ENCODE measurements at places on chromosomes 2 and 18.

DNA sequence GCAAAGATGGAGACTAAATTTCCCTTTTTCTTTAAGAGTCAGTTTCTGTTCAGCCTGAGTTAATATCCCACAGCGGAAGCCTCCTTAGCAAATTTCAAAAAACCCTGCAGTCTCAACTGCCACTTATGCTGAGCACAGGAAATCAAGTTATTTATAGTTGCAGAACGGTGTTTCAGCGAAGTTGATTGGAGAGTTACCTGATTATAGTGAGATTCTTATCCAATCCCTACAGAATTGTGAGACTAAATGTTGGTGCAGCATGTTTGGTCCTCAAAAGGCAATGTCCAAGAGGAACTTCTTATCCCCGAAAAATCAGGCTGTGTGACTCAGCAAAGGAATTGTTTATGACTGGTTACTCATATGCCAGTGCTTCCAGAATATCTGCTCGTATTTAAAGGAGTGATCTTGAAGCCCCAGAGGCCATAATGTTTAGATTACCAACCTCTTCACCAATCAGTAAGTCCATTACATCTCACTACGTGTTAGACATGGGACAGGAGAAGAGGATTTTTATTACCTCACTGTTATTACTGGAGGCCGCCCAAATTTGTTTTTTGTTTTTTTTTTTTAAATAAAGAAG, 67.9 kb downstream of the LRRFIP1 start:
- peak; percentile 94 for DNase-seq

DNA sequence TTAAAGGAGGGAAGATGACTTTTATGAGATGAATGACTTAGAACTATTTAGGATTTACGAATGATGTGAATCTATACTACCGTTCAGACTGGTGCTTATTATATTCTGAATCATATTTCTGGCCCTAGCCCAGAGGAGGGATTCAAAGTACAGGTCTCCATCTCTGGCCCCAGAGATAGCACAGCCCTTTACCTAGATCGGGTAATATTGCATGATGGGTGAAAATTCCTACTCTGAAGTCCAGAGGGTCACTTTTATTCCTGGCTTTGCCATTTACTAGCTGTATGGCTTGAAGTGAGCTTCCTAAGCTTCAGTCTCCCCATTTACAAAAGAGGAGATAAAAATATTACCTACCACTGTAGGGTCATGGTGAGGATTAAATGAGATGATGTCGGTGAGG, 135.8 kb upstream of the OSR1 start:
- DNase-seq = no peak

- DNase-seq = no peak
These were observed 840.6 kb upstream of the SALL3 start for GRCh38 chr18:78138983-78139496.

- DNase-seq = no peak
These were observed 1258.0 kb upstream of the ZEB2 start for GRCh38 chr2:145777914-145778313.

DNA sequence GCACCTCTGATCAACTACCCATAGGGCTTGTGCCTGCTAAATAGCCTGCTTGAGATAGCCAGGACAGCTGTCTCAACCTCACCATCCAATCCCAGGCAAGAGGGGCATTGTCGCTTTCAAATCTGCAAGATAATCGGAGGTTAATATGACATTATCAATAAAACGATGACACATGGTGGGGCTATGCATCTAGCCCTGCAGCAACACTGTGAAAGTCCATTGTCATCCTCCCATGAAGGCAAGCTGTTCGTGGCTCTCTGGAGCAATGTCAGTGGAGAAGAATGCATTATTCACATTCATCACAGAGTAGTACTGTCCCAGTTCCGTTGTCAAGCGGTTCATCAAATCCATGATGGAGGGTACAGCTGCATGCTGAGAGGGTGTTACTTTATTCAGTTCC, 18.9 kb upstream of the KLHL23 start:
- no peak for DNase-seq

DNA sequence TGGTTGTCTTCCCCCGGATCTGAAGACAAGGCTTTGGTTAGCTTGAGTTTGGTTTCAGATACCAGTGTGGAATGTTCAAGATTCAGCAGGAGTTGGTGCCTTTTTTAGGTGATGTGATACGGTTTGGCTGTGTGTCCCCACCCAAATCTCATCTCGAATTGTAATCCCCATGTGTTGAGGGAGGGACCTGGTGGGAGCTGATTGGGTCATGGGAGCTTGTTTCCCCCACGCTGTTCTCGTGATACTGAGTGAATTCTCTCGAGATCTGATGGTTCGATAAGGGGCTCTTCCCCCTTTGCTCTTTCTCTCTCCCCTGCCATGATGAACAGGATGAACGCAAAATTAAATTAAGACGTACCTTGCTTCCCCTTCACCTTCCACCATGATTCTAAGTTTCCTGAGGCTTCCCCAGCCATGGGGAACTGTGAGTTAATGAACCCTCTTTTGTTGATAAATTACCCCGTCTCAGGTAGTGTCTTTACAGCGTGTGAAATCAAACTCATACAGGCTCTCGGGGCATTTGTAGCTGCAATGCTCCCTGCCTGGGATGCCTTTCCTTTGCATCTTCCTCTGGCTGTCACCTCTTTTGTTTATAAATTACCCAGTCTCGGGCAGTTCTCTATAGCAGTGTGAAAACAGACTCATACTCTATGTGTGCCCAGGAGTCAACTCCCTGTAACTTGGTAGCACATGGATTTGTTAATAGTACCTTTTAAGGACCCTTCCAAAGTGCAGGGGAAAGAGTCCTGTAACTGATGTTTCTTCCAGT, 21.3 kb downstream of the PDCD1 start:
- no peak for DNase-seq

- peak; percentile 34 for DNase-seq
These were observed 92.2 kb downstream of the C1QL2 start for GRCh38 chr2:119066272-119066804.

DNA sequence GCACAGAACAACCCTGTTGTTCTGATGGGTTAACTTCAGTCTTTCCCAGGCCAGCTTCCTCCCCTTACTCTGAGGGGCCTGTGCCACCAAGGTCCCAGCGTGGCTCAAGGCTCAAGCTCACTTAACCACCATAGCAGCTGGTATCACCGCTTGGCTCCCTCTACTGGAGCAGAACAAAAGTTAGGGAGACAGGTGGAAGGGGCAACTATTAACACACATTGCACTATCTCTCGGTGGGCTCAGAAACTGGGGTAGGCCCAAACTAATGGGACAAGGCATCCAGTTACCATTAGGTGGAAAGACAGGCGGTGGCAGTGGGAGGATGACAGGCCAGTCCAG, 88.7 kb upstream of the ATL2 start:
- peak; percentile 27 for DNase-seq

DNA sequence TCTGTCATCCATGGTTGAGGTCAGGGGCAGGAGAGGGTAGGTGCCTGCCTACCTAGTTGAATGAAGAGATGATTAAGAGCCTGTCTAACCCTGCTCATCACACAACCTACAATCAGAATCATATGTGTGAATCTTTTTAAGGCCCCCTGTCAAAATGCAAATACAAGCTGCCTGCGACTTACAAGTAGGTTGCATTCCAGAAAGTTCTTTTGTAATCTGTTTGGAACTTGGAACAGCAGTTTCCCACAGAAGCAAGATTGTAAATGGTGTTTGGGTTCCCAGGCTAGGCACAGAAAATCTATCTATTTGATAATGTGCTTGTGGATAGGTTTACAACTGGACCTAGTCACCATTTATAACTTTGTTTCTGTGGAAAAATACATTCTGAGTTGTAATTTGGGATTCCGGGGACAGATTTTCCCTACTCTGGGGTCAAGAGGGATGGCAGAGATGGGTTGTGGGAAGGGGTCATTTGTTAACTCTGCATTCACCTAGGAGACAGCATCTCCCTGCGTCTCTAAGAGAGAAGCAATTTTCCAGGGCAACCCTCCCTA, 4.4 kb downstream of the LIPG start:
- DNase-seq = peak; percentile 26

DNA sequence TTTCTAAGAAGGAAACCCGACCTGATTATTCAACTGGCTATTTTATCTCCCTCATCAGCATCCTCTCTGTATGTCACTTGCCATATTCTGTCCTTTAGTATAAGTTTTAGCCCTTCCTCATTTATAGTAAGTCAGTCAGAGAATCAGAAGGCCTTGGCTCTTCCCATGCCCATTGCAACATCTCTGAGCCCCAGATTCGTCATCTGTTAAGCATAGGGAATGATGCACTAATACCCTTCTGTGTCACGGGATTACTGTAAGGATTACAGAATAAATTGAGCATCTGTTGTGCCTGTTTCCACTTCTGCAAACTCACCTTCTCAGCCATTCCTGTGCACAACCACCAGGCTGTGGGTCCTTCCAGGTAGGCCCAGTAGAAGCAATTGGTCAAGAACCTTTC, 258.1 kb upstream of the RAB12 start:
- peak; percentile 50 for DNase-seq

- DNase-seq = peak; percentile 23
These were observed 414.9 kb downstream of the CDH2 start for GRCh38 chr18:27762054-27762453.

GRCh38 chr2:214536625-214537024, 125.8 kb downstream of the VWC2L start:
- DNase-seq = no peak

DNA sequence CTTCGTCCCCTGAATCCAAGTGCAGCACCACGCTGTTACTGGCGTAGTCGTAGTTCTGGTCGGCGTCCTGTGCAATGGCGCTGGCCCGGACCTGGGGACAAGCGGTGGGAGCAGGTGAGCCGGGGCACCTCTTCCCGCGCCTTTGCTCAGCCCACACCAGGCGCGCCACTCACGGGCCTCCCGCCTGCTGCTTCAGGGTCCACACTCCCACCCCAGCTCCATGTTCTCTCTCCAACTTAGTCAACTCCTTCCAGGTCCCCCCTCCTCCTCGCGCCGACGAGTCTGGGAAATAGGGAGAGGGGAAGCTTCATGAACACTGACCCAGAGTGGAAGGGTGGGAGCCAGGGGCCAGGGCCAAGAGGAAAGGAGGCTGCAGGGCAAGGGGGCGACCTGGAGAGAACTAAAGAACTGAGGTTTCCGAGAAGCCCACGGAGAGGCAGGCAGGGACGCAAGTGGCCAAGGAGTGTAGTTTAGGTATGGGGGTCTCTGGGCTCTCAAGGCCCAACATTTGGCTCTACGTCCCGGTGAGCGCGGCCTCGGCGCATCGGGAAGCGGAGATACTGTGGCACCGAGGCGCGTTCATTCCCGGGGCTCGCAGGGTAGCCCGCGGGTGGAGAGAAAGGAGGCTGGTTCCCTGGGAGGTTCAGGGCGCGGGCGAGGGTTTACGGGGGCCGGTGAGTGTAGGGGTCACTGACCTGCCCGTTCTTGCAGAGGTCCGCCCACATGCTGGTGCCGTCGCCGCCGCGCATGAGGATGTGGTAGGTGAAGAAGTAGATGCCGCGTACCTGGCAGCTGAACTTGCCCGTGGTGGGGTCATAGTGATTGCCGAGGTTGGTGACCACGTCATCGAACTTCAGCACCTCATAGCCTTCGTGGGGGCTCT, 1.4 kb downstream of the C1QL2 start:
- DNase-seq = no peak

GRCh38 chr2:25386971-25387875, 45.5 kb upstream of the DNMT3A start:
- DNase-seq = no peak

DNA sequence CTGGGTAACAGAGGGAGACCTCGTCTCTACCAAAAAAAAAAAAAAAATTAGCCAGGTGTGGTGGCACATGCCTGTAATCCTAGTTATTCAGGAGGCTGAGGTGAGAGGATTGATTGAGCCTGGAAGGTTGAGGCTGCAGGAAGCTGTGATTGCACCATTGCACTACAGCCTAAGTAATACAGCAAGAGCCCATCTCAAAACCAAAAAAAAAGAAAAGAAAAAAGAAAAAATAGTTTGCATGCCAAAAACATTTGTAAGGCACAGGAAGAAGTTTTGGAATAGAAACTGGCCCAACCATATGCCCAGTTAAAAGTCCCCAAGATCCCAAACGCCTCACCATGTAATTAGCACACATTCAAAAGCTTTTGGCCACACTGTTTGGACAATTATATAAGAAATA, 13.4 kb upstream of the ACOXL start:
- no peak for DNase-seq

DNA sequence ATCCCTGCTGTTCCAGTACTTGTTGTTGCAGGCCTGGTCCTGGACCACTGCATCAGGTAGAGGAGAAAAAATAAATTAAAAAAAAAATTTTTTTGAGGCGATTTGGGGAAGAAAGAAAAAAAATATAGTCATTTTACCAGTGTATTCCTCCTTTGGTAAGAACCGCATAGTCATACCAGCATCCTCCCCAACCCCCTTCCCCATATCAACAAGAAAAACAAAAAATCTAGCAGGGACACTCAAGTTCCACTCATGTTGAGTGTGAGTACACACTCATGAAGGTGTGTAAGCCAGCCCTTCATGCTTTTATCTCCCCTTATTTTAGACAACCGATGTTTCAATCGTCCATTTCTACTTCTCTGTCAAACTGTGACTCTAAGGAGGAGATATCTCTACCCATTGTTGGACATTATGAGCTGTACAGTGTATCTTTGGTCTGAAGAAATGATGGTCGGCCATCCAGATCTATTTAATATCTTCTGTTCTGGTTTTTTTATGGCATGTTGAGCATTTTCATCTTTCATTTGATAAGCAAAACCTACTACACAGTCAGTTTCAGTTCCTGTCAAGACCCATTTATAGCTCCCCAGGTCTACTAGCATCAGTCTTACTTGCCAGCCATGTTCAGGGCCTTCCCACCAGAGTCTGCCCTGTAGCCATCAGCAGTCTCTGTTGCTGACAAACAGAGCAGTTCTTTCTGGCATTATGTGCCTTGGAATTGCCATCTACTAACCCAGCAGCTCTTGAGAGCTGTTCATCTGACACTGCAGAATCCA, 20.0 kb downstream of the ELP2 start:
- DNase-seq = no peak

- DNase-seq = peak; percentile 97
These were observed 43.5 kb downstream of the IRS1 start for GRCh38 chr2:226756131-226756530.

DNA sequence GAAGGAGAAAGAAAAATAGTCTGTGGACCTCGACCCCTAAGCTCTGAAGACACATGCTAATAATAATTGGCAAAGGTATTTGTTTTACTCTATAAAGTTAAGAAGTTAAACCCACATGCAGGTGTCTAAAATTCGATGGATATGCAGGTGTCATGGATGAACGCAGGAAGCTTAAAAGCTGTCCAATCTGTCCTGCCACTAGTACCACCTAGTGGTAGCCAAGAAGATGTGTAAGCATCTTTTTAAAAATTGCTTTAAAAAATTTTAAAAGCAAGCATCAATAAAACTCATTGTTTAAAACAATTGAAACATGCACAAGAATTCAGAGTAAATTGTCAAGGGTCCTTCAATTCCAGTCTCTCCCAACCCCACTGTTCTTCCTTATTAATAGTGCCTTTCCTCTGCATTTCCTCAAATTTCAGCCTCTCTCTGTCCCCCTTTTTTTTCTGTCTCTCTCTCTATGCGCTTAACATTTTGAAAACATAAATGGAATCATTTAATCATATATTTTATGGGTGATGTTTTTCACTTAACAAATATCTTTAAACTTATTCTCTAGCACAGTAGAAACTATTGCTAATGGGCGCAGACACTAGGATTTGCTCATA, 30.6 kb upstream of the PPP3R1 start:
- DNase-seq = peak; percentile 54
